Stimulated activated CD4-positive, alpha-beta T cell treated with anti-CD3 and anti-CD28 coated beads, Interleukin-2, amount 100 ng/mL, for 24 hours (primary cell): ENCODE measurements at places on chromosomes 12 and 14.

- DNase-seq, result no peak
Measured at GRCh38 chr14:21192447-21192822, 36.6 kb upstream of the OR5AU1 start.

GRCh38 chr12:93896427-93896826 lies 219.3 kb downstream of the CRADD start:
- DNase-seq, result no peak

DNA sequence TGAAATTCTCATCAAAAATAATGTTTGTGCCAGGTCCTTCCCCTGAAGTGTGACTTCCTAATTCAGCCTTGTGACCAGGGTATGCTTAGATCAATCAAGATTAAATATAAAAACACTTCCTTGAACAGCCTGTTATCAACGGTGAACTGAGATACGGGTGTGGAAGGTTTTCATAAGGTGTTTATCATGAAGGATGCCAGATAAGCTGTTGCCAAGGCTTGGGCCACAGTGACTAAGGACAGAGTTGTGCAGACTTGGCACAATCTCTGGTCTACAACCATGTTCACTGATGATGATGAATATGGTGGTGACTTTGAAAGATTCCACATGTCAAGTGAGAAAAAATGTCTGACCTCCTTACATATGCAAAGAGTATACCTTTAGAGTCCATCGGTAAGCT lies 51.3 kb upstream of the LIN7A start:
- no peak for DNase-seq

GRCh38 chr12:131782061-131782460 lies 46.1 kb upstream of the MMP17 start:
- DNase-seq, result no peak

DNA sequence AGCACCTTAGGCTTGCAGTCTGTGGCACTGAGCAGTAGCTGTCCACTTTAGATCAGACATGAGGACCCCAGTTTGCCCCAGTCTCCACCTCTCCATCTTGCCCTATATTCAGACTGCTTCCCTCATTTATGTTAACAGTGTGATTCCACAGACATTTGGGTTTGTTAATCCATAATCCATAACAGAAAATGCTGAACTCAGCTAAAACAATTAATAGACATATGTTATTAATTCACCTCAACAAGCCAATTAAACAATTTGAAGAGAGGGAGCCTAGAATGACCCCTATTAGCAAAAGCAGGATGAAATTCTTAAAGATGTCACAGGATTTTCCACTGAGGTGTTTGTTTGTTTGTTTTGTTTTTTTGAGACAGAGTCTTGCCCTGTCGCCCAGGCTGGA lies 9.1 kb downstream of the CDKL1 start:
- no peak for DNase-seq

- DNase-seq, result no peak
Measured at GRCh38 chr14:56196274-56196673, 78.1 kb downstream of the PELI2 start.

- no peak for DNase-seq
Measured at GRCh38 chr12:18281941-18282340, 20.6 kb downstream of the PIK3C2G start.

DNA sequence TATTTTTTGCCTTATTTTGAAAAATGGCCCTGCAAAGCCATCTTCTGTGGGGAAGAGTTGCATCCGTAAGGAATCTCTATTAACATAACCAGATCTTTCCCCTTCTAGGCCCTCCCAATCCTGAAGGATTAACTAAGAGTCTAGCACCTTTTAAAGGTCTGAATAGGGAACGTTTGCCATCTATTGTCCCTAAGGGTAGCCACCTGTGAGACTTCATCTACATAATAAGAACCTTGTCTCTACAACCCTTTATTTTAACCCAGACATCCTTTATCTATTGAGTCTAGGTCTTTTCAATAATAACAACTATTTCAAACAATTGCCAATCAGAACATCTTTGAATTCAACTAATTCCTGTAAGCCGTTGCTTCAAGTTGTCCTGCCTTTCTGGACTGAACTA lies 4.4 kb downstream of the EDDM3B start:
- no peak for DNase-seq

- no peak for DNase-seq
Measured at GRCh38 chr12:19596434-19597166, 157.3 kb downstream of the AEBP2 start.

GRCh38 chr12:95316798-95317197 lies 99.2 kb downstream of the VEZT start:
- no peak for DNase-seq
